ENCODE measurements at places on chromosomes 3 and 15.

GRCh38 chr3:188839187-188839695, 332.5 kb upstream of the TPRG1 start:
- ATAC-seq, result no peak

GRCh38 chr3:21330293-21330692, 420.7 kb downstream of the ZNF385D start:
- ATAC-seq, result peak; percentile 28

GRCh38 chr15:89132611-89133507, 44.6 kb downstream of the ABHD2 start:
- no peak for ATAC-seq

GRCh38 chr15:70566989-70567388, 196.4 kb downstream of the UACA start:
- ATAC-seq, result no peak

- ATAC-seq, result no peak
These were observed 263.3 kb downstream of the ZIC1 start for GRCh38 chr3:147672436-147672835.

DNA sequence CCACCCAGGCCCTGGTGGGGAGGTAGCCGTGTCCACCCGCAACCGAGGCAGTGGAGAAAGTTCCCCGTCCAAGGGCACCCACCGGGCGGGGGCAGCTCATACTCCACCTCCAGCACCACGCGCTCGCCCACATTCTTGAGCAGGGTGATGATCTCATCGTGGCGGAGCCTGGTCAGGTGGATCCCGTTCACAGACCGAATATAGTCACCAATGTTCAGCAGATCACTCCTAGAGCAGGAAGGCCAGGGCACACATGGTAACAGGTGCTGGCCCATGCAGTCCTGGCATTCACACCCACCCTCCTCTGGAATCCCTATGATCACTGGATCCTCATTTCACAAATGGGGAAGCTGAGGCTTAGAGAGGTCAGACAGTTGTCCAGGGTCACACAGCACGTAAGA, 15.8 kb downstream of the GRIP2 start:
- no peak for ATAC-seq

GRCh38 chr15:26873846-26874245, 7.0 kb downstream of the GABRA5 start:
- no peak for ATAC-seq

DNA sequence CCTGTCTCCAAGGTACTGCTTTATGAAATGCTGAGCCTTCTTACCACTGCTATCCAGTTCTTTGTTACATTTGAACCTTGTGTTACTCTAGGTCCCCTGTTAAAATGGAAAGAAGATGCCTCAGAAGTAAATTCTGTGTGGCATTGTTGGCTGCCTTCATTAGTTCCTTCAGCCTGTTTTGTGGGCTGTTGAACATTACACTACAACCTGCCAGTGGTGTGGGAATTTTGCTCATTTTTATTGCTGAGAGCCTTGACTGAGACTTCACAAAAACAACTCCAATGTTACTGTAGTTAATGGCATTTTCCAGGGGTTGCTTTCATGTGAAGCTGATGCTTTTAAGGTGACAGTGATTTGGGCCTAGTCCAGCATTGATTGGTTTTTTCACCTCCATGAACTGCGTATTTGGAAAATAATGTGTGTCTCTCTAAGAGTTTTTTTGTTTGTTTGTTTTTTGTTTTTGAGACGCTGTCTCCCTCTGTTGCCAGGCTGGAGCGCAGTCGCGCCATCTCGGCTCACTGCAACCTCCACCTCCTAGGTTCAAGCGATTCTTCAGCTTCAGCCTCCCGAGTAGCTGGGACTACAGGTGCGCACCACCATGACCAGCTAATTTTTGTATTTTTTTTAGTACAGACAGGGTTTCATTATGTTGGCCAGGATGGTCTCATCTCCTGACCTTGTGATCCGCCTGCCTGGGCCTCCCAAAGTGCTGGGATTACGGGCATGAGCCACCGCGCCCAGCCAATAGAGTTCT, 4.3 kb downstream of the MAPK6 start:
- no peak for ATAC-seq

- ATAC-seq, result no peak
These were observed 15.8 kb downstream of the EPHB1 start for GRCh38 chr3:134810850-134811249.

- no peak for ATAC-seq
These were observed 37.1 kb downstream of the ZNF106 start for GRCh38 chr15:42453826-42454225.

DNA sequence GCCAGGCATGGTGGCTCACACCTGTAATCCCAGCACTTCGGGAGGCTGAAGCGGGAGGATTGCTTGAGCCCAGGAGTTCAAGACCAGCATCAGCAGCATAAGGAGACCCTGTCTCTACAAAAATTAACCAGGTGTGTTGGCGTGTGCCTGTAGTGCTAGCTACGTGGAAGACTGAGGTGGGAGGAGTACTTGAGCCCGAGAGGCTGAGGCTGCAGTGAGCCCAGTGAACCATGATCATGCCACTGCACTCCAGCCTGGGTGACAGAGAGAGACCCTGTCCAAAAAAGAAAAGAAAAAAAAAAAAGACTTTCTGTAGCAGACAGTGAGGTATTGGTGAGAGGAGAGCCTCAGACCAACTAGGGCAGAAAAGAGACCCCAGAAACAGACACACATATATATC, 263.8 kb downstream of the XXYLT1 start:
- no peak for ATAC-seq

DNA sequence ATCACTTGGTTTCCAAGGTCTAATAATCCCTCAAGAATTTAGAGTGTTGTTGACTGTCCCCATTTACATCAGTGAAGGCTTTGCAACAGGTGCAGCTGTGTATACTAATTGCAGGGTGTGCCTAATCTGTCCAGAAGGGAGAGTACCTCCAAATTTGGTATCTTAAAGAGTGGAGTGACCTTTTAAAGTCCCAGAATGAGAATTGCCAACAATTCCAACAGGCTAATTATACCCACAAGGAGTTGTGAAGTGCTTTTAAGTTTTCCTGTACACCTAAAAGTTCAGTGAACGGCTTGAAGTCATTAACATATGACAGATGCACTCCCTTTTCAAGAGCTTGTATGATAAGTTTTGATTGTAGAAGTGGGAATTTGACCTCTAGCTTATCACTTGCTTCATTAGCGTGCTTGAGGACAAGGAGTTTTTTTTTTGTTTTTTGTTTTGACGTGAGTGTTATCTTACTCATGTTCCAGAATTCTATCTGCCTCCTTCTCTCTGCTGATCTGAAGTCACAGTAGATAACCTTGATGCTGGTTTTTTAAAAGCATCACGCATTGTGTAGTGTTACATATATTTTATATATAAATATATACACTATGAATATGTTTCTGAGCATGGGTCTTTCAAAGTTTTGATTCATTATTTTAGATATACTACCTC, 26.3 kb downstream of the CDIN1 start:
- ATAC-seq, result no peak

- peak; percentile 29 for ATAC-seq
These were observed 632 bp downstream of the MTHFS start for GRCh38 chr15:79896131-79896633.

Data from activated CD4-positive, CD25-positive, alpha-beta regulatory T cell treated with anti-CD3 and anti-CD28 coated beads, Interleukin-2, amount 50 U/mL, for 24 hours (primary cell).